ENCODE measurements at places on chromosomes 1 and 21. TPM values are rescaled to one million over a fixed set of nuclear protein-coding genes. Genes with fewer than 3 reads are reported as not detected.

The SPATA46 gene
- not detected for total RNA-seq

The F3 gene
- 0.10 TPM for total RNA-seq

The STIL gene
- total RNA-seq = 43.5 TPM

The SPTA1 gene
- not detected for total RNA-seq

DNA sequence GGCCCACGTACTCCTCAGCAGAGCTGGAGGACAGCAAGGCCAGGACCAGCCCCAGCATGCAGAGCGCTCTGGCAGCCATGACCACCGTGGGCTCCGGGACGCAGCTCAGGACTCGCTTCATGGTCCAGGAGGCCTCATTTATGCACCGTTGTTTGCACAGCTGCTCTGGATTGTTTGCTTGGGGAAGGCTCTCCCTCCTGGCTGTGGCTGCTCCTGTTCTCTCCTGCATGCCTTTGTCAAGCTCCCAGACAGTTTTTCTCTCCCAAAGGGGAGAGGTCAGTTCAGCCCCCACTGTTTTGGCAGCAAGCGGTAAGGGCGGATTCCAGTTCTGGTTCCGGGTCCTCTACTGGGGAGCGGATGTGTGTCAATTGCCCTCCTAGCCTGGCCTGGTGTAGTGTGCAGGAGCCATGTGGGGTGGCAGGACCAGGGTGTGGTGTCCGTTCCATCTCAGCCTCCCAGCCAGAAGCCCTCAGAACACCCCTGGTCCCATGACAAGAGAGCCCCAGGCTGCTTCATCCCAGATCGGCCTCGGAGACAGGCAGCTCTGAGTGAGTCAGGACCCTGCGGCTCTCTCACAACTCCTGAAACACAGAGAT lies at the start of gene TFF3:
Gene TFF3, minus strand, starts transcription at position 114 of the 596 bp plus-strand sequence. Its CDS starts 35 bp downstream, at position 79.
- H3K27ac ChIP-seq = no peak within 1 kb of the TSS
- H3K27me3 ChIP-seq = peaks cover 3% of the 10 kb centered on the region
- no peak within 1 kb of the TSS for H3K4me3 ChIP-seq
- H3K36me3 ChIP-seq = no peaks in the 10 kb centered on the region

GRCh38 chr1:156434989-156435544 lies 65.5 kb downstream of the MEF2D start:
- no peaks in the 10 kb centered on the region for H3K36me3 ChIP-seq
- DNase-seq = no peak
- peaks cover 78% of the 10 kb centered on the region for H3K27me3 ChIP-seq

GRCh38 chr1:68384872-68385411 lies 64.8 kb downstream of the RPE65 start:
- no peak overlapping the region for H3K4me3 ChIP-seq
- no peaks in the 10 kb centered on the region for H3K27me3 ChIP-seq
- no peak for DNase-seq
- H3K27ac ChIP-seq = peak overlapping the region; percentile 3
- H3K36me3 ChIP-seq = no peaks in the 10 kb centered on the region

DNA sequence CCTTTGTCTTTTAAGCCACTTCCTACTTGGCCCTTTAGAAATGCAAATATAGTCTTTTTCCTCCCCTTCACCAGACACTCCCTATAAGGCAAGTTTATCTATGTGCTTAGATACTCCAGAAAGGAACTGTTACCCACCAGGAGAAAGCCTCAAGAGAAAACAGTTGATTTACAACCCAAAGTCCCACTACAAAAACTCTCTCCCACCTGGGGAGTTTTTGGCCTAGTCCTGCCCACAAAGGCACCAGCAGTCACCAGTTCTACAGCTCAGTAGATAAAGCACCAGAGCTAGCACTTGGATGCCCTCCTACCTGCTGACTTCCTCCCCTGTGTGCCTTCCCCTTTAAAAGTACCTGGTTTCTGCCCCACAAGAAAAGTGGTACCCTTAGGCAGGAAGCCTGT lies 27.7 kb upstream of the HAO2 start:
- no peak overlapping the region for H3K27ac ChIP-seq
- H3K27me3 ChIP-seq = peaks cover 4% of the 10 kb centered on the region
- no peaks in the 10 kb centered on the region for H3K4me1 ChIP-seq
- DNase-seq = no peak
- H3K4me3 ChIP-seq = no peak overlapping the region
- H3K36me3 ChIP-seq = no peaks in the 10 kb centered on the region

All from activated naive CD4-positive, alpha-beta T cell treated with anti-CD3 and anti-CD28 coated beads for 36 hours (primary cell).